HT-29 (cell line): ENCODE measurements at places on chromosomes 1 and 21. TPM values are rescaled to one million over a fixed set of nuclear protein-coding genes. Genes with fewer than 3 reads are reported as not detected.

MORC3 gene
- 5.2 and 6.8 TPM in 2 replicates for total RNA-seq

- DNase-seq: no peak
Measured at GRCh38 chr1:8232036-8232757, 85.7 kb upstream of the SLC45A1 start.

DNA sequence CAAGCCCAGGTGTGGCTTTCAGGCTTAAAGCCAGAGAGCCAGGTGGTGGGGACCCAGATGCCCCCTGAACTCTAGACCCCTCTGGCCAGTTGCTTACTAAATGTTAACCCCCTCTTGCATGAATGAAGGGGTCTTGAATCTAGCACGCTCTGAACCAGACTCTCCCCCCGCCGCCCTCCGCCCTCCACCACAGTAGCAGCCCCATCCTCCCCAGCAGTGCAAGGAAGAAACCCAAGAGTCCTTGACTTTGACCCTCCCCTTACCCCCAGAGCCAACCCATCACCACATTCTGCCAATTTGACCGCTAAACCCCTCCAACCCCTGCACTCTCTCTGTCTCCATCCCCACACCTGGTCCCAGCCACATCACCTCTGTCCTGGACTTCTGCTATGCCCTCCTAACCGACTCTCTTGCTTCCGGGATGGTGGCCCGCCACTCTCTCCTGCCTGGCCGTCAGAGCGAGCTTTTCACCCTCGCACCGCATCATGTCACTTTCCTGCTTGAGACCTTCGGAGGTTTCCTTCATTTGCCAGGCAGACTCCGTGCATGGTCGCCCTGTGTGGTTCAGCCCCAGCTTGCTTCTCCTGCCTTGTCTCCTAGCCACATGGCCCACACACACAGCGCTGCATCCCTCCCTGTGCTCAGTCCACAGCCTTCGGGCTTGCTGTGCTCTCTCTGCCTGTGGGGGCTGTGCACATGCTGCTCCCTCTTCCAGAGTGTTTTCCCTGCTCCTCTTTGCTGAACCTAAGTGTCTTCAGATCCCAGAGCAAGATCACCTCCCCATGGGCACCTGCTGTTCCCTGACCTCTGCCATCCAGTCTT, 113.4 kb downstream of the HUNK start:
- DNase-seq: no peak

HCRTR1 gene
- total RNA-seq: not detected in 2 replicates

DNA sequence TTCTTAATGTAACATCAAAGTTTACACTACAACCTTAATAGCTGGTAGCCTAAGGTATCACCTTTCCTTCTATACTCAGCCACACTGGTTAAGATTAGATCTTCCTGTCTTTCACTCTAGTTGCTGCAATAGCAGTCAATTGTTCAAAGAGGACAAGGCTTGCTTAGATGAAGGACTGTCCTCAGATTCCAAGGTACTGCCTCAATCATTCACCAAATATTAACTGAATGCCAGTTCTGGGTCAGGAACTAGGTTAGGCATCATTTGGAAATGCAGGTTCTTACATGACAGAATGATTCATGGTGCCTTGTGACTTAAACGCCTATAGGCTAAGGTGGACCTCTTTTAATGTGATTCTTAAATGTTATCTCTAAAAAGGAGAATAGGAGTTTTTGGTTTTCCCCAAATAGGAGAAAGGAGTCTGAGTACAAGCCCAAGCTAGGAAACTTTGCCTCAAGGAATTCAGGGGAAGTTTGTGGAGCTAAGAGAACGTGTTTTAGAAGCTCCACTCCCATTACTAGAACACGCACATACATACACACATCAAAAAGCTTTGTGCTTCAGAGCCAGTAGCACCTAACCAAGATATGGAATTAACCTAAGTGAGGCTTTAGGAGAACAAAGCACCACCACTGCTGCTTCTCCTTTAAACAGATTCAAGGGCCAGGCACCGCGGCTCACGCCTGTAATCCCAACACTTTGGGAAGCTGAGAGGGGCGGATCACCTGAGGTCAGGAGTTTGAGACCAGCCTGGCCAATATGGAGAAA, 8.5 kb upstream of the WDR47 start:
- DNase-seq: no peak

GRCh38 chr1:23651069-23651808, 40.4 kb upstream of the RPL11 start:
- DNase-seq: no peak

DNA sequence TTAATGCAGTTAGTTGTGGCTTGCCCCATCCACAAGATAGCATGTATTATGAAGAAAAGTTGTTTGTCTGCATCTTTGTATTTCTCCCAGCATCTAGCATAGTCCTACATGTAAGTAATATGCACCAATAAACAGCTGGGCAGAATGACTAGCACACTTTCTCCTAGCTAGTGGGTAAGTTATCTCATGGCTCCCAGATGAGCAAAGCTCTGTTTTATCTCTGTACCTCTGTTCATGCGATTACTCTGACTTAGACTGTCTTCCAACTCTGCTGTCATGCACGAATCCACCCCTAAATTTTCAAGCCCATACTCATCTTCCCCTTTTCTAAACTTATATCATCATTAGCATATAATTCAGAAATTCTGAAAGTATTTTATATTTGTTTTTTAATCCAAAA, 37.5 kb upstream of the KCTD3 start:
- DNase-seq: no peak

- no peak for DNase-seq
Measured at GRCh38 chr1:61182049-61182448, 99.7 kb downstream of the NFIA start.

DNA sequence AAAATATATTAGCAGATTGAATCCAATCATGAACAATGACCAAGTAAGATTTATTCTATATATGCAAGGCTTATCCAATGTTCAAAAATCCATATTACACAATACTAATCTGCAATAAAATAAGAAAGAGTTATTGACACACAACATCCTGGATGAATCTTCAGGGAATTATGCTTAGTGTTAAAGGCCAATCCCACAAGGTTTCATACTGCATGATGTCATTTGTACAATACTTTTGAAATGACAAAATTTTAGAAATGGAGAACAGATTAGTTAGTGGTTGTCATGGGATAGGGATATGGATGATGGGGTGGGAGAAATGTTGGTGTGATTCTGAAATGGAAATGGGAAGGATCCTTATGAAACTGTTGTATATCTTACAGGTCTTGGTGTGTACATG, 425.7 kb downstream of the SIPA1L2 start:
- no peak for DNase-seq

PTPRC gene
- total RNA-seq: not detected in 2 replicates

- DNase-seq: peak; percentile 12
Measured at GRCh38 chr1:36855699-36856494, 178.4 kb downstream of the GRIK3 start.

SPRR5 gene
- not detected in 2 replicates for total RNA-seq

GRCh38 chr1:63728611-63729226, 45.1 kb upstream of the ROR1 start:
- DNase-seq: no peak

DNA sequence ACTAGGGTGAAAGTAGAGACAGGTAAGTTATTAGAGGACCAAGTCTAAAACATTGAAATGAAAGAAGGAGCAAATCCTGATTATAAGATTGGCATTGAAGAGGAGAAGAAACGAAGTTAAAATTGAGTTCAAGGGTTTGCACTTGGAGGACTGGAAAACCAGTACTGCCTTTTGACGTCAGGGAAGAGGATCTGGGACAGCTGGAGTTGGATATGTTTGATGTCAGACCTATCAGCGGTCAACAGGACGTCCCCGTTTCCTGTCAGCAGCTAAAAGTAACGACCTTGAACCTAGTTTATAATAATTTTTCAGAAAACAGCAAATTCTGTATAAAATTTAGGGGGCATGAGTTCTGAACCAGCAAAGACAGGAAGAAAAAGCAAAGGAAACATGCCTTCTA, 1.2 kb upstream of the NID1 start:
- DNase-seq: no peak

PLCH2 gene
- total RNA-seq: 3.1 and 5.3 TPM in 2 replicates

DNA sequence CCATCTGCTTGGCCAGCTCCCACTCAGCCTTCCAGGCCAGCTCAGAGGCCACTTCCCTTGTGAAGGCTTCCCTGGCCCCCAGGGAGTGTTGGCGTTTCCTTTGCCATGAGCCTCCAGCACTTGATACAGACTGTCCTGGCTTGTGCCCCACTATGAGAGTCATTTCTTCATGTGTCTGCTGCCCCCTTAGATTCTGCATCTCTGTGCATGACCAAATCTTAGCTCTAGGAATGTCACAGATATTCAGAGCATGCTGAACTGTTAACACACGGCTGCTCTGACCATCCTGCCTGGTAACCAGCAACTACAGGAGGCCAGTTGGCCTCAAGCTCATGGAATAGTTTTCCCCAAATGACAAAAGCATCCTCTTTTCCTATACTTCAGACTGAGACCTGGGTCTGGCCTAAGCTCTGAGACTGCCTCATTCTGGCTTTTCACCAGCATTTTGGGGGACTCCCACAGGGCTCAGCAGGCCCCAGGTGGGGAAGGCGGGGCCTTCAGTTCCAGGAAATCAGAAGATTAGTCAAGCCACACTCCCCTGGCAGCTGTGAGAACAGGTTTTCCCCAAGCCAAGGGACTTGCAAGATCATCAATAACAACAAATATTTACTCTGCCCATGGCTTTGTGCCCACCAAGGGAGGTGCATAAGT, 182.6 kb upstream of the EDN2 start:
- DNase-seq: no peak

- no peak for DNase-seq
Measured at GRCh38 chr1:170711682-170712081, 47.8 kb downstream of the PRRX1 start.

DNA sequence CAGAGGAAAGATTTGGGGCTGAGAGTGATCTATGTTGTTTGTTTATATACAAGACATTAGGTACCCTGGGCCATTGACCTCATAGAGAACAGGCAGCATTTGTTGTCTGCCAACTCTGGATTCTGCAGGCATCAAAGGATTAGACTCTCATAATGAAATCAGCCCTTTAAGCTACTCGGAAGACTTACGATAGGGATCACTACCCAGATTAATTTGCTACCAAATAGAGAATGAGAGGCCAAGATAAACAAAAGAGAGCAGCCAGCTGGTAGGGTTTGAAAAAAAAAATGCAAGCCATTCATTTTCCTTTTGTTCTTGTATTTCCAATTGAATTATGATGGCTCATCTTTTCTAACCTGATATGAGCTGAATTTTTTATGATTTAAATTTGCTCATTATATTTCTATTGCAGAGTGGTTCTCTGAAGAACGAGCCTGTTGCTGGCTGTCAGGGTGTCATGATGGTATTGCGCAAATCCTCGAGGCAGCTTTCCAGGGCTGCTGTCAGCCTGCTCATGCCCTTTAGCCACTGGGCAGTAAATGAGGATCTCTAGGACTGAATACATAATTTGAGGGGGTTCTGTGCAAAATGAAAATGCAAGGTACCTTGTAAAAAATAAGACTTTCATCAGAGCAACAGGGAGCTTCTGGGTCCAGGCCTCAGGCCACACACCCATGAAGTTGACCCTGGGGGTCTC, 116.4 kb upstream of the KCNJ15 start:
- DNase-seq: no peak

GRCh38 chr1:63857478-63857877, 83.7 kb downstream of the ROR1 start:
- DNase-seq: no peak

DNA sequence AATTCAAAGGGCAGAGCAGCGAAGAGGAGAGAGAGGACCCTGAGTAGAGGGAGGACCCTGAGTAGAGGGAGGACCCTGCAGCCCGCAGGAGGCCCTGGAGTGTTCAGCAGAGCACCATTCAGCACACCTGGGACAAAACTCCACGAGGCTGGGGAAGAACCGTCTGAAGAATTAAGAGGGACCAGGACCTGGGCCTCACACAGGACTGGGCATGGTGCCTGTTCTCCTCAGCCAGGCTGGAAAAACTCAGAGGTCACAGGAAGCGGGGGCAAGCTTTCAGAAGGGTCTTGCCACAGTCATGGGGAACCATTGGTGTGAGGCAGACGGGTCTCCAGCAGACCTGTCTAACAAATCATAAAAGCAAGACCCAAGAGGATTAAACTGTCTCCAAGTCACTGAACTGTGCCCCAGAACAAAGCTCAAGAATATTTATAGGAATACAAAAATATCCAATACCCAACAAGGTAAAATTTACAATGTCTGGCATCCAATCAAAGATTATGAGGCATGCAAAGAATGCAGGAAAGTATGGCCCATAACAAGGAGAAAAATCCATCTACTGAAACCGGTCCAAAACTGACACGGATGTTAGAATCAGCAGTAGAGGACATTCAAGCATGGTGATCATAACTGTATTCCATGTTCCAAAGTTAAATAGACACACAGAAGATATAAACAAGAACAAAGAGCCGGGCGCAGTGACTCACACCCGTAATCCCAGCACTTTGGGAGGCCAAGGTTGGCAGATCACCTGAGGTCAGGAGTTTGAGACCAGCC, 30.6 kb downstream of the MORN1 start:
- no peak for DNase-seq

DNA sequence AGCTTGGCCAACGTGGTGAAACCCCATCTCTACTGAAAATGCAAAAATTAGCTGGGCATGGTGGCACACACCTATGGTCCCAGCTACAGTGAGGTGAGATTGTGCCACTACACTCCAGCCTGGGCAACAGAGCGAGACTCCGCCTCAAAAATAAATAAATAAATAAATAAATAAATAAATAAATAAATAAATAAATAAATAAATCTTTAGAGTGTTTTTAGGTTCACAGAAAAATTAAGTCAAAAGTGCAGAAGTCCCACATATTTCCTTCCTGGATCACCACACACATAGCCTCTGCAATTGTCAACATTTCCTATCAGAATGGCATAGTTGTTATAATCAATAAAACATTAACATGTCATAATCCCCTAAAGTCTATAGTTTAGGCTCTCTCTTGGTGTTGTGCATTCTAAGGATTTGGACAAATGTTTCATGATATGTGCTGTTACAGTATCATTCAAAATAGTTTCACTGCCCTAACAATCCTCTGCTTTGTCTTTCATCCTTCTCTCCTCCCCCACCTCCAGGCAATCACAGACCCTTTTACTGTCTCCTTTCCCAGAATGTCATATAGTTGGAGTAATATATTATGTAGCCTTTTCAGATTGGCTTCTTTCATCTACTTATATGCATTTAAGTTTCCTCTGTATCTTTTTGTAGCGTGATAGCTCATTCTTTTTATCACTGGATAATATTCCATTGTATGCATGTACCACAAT, 58.3 kb downstream of the LAMC1 start:
- DNase-seq: no peak

- DNase-seq: no peak
Measured at GRCh38 chr1:43868741-43869067, 64.9 kb upstream of the ARTN start.
